ENCODE measurements at places on chromosomes 7 and 10.

DNA sequence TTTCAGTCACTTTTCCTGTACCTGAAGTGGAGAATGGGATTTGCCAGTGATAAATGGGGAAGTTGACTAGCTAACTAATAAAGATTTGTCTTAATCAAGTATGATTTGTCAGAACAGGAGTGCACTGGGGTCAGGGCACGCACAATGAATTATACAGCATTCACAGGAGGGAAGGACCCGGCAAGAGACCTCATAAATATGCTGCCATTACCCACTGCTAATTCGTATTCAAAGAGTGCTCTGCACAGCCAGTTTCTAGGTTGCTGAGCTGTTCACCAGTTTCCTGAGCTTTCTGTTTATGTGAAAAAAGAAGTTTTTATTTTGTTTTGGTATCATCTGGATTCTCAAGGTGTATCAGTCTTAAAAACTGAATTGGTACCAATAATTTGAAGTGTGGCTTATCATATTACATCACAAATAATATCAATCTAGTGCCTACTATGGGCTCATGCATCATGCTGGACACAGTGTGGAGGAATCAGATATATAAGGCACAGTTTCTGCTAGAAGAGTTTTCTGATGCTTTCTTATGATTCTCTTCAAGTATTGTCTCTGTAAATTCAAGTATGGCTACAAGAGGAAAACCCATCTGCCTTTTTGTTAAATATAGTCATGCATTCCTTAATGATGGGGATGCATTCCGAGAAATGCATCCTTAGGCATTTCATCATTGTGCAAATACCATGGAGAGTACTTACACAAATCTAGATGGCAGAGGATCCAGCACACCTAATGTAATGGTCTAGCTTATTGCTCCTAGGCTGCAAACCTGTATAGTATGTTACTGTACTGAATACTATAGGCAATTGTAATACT lies 202.2 kb downstream of the VTI1A start:
- no peak for DNase-seq

- DNase-seq, result no peak
Measured at GRCh38 chr7:155227788-155228458, 69.8 kb upstream of the INSIG1 start.

GRCh38 chr10:92990615-92991014 lies 70.0 kb upstream of the CYP26C1 start:
- DNase-seq, result no peak

GRCh38 chr7:101173752-101174244 lies 6.3 kb downstream of the NAT16 start:
- no peak for DNase-seq

DNA sequence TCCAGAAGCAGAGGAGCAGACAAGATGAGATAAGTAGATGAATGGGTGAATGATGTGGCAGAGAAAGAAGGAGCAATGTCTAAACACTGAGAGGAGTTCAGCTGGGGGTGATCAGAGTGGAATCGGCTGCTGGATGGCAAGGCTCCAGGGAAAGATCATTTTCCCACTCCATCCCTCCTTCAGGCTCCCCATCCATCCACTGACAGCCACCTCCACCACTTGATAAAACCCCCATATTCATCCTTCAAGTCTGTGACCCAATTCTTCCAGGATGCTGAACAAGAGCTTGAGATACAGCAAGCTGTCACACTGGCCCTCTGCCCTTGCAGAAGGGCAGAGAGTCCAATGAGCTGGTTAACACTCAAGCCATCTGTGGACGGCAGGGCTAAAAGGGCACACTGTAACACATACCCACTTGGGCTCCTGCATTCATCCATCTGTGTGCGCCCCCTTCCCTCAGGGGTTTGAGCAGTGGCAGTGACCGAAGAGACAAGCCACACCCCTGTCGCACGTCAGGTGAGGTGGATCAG lies 30.8 kb upstream of the CACNB2 start:
- DNase-seq, result no peak

DNA sequence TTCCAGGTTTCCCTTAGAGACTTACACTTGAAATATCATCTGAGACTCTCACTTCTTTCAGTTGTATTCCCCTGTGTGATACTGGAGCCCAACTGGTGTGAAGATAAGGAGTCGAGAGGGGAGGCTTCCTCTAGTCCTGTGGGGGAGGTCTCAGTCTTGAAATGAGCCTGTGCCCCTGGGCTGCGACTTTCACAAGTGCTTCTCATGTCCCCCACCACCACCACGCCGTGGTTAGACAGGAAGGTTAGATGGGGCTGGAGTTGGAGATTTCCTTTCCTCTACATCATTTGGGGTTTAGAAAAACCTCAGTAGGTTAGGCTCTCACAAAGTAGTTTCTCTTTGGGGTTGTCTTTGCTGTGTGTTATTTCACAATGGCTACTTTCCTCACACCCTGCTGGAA lies 25.6 kb upstream of the MKX start:
- no peak for DNase-seq

- no peak for DNase-seq
Measured at GRCh38 chr10:19704544-19704943, 111.7 kb upstream of the PLXDC2 start.

GRCh38 chr7:93855797-93856196 lies 34.8 kb downstream of the TFPI2 start:
- no peak for DNase-seq
